ENCODE measurements at places on chromosomes 1 and 21. TPM values are rescaled to one million over a fixed set of nuclear protein-coding genes. Genes with fewer than 3 reads are reported as not detected.

GRCh38 chr1:186976700-186977099 is 148.0 kb downstream of the PLA2G4A start:
- DNase-seq = no peak

DNA sequence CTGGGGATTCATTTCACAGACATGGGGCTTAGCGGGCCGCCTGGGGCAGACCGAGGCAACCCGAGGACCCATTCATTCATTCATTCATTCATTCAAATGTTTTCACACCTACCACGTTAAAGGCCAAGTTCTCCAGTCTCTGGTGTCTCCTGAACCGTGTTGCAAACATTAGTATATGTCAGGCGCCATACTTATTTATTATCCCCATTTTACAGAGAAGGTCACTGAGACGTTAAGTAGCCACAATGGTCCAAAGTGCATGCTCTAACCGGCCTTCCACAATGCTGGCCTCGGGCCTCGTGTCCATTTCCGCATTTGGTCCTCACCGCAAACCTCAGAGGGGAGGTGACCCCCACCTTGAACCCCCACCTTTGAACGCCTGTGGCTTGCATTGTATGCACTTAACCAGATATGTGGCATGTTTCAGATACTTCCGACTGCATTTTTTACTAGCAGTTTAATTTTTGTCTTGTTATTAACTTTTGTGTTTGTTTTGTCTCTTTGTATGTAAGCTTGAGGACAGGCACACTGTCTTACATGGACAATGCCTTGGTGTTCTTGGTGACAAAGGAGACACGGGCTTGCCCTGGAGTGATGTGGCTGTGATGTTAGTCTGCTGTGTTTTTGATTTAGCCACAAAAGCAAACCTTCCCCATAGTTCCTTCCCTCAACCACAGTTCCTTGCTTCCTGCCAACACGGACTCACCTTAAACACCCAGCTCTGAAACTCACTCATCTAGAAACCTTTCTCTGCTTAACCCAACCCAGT is 1.2 kb upstream of the IFFO2 start:
- no peak for DNase-seq

GRCh38 chr1:4710592-4711415 is 56.4 kb downstream of the AJAP1 start:
- DNase-seq = no peak

DNA sequence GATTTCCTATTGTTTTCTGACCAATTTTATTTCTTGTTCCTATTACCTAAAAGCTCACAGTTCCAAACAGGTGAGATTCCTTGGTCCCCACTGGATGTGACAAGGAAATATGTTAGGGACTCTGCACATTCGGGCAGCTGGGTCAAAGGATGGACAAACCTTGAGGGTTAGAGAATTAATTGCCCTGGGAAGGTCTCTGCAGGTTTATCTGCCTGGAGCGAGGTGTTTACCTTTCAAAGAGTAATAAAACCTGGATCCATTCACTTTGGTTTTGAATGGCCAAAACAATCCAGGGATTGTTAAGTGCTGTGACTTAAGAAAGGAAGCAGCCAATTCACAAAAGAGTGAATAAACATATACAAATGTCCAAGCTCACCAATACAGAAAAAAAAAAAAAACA is 33.6 kb upstream of the RAB4A start:
- DNase-seq = no peak

Gene C1orf87
- total RNA-seq = not detected

DNA sequence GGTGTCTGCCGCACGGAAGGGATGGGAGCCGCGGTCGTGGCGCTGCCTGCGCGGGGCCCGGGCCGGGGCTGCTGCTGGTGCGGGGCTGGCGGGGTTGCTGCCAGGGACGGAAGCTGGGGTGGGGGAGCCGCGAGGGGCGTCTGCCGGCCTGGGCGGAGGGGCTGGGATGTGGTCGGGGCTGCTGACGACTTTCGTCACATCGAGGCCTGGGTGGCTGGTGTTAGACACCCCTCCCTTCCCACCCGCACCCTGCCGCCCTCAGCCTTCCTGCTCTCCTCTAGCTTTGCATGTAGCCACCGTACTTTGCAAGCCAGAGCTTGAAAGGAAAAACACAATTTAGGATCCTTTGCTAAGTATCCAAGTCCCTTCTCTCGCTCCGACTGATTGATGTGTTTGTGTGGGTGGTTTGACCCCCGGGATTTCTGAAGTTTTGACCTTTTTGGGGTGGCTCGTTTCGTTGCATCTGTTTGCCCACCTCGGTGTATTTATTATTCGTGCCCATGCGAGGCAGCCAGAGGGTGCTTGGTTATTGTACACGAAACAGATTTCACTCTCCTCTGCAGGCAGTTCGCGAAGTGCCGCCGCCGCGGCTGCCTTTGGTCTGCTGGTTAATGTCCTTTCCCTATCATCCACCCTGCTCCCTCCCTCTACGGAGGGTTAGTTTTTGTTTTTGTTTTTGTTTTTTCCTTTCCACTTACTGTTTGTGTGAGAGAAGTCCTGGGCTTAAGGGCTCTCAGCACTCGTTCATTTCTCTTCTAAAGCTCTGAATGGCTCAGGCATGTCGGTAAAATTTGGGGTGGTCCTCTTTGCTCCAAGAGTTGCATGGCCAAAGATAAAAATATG is 868 bp downstream of the C1orf21 start:
- DNase-seq = peak; percentile 64

Gene TMEM125
- total RNA-seq = not detected

DNA sequence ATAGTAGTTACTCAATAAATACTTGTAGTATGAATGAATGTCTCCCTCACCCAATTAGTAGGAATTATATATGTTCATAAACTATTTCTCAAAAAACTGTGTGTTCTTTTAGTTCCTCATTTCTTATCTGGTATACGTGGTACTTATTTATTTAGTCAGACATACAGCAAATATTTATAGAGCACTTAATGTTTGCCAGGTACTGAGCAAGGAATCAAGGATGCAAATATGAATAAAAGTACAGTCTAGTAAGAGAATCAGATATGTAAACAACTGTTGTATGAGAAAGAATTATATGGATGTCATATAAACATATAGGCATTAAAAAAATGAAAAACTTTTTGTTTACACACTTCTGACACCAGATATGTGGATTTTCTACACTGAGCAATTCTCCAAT is 58.5 kb downstream of the ATF6 start:
- no peak for DNase-seq

GRCh38 chr1:154371436-154371835 is 33.7 kb upstream of the IL6R start:
- DNase-seq = no peak

GRCh38 chr1:112713466-112714312 is 1.4 kb downstream of the PPM1J start:
- DNase-seq = no peak

DNA sequence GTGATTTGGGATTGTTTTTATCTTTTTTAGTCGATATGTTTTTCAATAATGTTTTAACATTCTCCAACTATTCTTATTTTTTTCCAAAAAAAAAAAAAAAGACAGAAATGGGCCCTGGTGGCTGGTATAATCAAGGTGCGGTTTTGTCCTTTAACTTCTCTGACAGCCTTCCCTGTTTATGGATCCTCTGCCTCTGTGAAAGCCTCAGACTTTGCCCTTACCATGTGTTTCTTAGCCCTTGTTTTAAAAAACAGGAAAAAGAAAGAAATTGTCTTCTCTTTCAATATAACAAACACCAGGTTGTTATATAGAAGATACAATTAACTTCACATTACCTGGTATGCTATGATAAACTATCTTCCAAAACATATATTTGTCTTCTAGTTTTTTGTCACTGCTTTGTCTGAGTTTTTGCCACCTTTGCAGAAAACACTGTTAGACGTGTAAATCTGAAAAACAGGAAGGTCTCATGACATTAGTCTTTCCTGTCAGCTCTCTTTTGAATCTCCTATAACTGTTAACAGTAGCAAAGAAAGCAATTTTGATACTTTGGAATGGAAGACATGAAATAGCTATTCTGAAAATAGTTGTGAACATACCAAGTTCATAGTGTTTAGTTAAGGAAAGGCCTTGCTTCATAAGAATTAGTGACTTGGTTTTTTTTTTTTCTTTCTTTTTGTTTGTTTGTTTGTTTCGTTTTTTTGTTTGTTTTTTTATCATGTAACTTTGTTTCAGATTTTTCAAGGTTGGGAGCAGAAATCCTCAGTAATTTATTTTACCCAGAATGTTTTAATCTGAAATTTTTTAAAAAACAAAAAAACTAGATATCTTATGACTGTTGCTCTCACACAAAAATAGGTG is 31.7 kb upstream of the CACYBP start:
- DNase-seq = no peak

Gene PPM1J
- 0.13 TPM for total RNA-seq

GRCh38 chr1:22845398-22845935 is 127.2 kb downstream of the LACTBL1 start:
- no peak for DNase-seq

DNA sequence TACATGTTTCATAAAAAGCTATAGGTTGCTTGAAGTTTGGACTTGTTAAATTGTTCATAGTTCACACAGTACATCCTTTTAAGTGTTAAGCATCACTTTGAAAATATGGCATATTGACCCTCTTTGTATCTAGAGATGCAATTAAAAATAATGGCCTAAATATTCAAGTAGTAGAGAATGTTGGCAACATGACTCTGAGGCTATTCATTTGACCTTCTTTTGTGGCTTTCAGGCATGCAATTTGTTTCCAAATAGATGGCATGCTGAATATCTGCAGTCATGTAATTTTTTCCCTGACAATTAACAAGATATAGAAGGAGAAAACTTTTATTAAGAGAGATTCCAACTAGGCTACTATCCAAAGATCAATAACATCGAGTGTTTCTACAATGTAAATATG is 230.5 kb upstream of the ZRANB2 start:
- DNase-seq = peak; percentile 63

DNA sequence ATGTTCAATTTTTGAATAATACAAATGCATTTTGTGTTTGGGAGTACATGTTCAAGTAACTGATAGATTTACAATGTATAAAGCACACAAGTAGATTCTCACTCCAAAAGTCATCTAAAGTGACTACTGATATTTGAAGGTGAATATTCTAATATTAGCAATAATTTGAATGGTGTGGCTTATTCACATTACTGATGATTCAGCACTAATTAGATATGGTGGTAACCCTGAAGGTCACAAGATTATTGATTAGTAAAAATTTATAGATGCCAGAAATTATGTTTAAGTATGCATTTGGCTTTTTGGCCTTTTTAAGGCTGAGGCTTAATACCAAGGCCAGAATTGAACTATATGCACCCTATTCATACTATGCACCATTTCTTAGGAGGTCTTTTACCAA is 52.4 kb upstream of the TENT5C start:
- DNase-seq = no peak

- DNase-seq = peak; percentile 28
Observed at GRCh38 chr1:212110617-212111016, 75.1 kb downstream of the DTL start.

- no peak for DNase-seq
Observed at GRCh38 chr1:239224100-239224499, 162.3 kb upstream of the CHRM3 start.

GRCh38 chr1:159448181-159448580 is 8.7 kb downstream of the OR10J1 start:
- DNase-seq = no peak

Gene DOCK7
- 70.9 TPM for total RNA-seq

DNA sequence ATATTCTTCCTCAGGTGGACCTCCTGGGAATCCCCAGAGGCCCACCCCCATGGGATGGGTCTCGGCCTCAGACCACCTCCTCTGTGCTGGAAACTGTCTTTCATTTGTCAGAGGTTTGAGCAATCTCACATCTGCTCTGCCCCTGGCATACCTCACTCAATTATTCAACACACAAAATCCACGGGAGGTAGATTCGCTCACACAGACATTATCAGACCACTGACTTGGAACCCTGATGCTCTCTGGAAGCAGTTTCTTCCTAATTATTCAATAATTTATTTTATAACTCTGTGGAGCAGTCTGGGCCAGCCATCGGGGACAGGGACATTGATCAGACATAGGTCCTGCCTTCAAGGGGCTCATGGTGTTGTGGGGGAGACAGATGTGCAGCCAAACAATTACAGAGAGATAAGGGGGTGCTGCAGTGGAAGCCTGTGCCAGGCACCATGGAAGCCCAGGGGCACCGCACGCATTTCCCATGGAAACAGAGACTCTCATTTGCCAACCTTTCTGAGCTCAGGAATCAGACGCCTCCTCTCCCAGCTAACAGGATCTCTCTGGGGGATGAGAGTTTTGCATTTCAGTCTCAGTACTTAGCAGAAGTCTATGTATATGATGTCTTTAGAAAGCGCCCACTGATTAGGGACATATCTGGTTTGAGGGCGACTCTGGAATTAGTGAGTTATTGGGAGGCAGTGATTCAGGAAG is 96.5 kb downstream of the HMGB4 start:
- DNase-seq = no peak

GRCh38 chr1:89954401-89954800 is 40.5 kb upstream of the ZNF326 start:
- DNase-seq = no peak

GRCh38 chr1:211323156-211324063 is 3.2 kb upstream of the TRAF5 start:
- DNase-seq = peak; percentile 82

Gene TSSK3
- total RNA-seq = not detected

- no peak for DNase-seq
Observed at GRCh38 chr1:164466001-164466421, 93.0 kb upstream of the PBX1 start.

DNA sequence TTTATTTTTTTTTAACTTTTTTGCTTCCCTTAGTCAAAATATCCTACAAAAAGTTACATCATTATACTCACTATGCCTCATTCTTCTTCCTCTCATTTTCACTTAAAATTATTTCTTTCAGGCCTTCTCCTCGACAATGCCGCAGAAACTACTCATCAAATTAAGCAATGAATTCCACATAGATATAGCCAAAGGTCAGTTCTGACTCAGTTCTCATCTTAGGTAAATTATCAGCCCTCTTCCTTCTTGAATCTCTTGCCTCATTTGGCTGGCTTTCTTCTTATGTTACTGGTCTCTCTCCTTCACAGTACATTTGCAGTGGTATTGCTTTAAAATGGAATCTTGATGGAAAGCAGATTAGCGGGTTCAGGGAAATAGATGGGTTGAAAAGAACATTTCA is 260.7 kb upstream of the BRINP3 start:
- peak; percentile 0 for DNase-seq

Gene HSD11B1
- total RNA-seq = 0.54 TPM
